ENCODE measurements at places on chromosomes 2 and 18.

DNA sequence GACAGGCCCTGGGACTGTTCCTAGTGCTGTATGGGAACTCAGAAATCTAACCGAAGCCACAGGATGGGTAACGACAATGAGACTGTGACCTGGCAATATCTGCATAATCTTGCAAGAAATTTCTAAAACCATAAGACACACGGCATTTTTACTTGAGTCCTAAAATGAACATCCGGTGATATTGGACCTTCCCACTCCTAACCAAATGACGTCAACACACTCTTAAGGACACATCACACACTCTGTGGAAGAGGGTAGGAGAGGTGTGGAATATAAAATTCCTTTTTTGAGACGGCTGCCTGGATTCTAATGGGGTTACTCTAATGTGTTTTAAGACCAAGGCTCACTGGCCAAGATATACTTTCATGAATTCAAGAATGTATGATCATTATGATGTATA is 195.9 kb downstream of the SLC8A1 start:
- no peak for DNase-seq

DNA sequence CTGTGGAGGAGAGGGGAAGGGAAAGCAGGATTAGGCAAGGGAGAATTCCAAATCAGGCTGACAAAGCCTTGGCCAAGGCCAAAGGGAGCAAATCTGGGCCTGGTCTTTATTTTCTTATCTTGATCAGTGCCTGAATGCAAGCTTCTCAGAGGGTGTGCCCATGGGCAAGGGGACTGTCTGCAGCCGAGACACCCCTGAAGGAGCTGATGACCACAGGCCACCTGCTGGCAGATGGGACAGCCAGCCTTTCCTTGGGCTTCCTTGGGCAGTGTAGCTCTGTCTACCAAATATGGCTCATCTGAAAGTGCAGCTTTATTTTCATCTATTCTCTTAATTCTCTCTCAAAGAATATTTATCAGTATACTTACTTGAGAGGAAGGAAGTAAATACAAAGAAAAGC is 117.0 kb downstream of the PKP4 start:
- DNase-seq, result no peak

- no peak for DNase-seq
Measured at GRCh38 chr2:88596141-88596830, 31.0 kb downstream of the EIF2AK3 start.

DNA sequence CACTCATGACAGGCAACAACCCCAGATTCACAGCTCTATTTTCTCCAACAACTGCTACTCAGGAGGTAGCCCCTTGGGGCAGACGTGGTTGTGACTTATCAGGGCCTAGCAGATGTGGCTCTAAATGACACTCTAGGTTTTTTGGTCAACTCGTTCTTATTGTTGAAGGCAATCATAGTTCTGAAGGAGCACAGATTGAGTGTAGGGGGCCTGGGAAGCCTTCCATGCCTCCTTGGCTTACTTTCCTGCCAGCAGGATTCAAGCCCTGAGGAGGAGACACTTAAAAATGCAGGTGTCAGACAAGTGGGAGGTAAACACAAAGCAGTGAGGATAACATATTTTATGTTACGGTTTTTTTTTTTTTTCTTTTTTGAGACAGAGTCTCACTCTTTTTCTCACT is 23.5 kb upstream of the SUCLG1 start:
- DNase-seq, result no peak

DNA sequence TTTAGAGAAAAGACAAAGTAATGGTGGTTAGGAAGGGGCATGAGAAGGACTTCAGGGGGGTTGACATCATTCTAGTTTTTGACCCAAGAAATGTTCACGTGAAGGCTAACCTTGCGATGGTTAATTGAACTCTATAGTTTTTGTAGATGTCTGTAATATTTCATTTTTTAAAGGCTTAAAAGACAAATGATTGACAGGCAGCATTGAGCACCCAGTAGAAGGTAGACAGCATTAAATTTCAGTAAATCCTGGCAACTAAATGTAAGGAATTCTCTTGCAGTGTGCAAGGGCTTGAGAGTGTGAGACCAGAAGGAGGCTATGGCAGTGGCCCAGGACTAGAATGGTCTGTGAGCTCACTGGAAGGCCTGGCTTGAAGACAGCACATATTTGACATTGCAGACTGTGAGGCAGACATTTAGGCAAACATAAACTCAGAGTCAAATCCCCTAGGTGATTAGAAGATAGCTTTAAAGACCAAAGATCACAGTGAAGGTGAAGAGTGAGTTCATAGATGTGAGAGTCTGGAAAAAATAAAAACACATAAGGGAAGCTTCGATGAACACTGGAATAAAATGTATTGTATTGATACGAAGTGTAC is 100.1 kb upstream of the MAP4K4 start:
- DNase-seq, result no peak

GRCh38 chr2:193549661-193550060 is 1354.9 kb upstream of the TMEFF2 start:
- peak; percentile 14 for DNase-seq

DNA sequence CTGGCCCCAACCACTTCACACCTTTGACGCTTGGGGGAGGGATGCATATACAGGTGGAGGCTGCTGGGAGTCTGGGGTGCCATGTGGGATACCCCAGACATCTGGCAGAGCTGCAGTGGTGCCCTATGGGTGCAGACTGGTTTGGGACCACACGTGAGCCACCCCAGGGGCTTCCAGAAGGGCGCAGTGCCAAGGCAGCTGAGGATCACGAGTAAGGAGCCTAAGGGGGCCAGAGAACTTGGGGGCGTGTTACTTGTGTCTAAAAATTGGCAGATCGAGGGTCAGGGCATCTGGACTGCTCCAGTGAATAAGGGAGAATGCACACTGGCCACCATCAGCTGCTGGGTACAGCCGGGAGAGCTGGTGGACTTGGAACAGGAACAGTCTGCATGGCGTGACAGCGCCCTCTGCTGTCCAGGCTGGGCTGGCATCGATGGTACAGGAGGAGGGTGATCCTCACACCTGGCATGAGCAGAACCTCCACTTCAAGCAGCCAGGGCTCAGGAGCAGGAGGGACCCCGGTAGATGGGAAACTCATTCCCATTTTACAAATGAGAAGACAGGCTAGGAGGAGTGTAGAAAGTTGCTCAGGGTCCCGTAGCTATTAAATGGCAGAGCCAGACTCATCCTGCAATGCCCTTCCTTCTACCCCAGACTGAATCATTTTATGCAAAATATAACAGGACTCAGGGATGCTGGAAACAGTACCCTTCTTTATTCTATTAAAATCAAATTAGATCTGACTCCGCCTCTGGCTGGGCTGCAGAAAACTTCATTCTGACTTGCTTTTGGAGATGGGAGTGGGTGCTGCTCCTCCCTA is 60.4 kb downstream of the ATOH8 start:
- DNase-seq, result peak; percentile 92

DNA sequence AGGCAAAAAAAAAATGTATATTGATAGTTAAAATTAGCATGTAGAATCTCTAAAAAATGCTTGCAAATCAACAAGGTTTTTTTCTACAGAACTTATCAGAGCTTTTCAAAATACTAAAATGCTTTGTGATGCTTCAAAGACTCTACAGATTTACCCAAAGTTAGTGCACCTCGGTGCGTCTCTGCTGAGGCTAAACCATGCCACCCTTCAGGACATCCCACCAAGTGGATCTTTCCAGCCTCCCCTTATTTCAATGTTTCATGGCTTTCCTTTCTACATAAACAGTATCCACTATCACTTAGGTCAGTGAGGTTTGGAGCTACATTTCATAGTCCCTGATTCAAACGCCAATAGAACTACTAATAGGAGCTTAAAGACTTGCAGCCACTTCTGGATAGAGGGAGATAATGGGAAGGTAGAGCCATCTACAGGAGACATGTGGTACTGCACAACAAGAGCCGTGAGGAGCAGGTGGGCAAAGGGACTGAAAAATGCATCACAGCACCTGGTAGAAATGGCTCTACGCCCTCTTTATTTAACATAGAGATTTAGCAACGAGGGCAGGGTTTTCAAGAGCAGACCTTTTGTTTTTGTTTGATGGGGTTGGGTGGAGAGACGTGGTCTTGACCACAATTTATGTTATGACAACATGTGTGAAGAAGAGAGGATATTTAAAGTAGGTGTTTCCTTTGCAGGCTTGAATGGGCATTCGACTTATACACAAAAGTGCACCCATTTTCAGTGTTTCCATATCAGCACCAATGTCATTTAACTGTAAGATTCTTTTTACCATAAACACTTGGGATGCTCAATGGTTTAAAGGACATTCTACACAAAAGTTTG is 56.1 kb upstream of the SLC35G4 start:
- peak; percentile 45 for DNase-seq

GRCh38 chr18:12928641-12929040 is 19.2 kb upstream of the SEH1L start:
- DNase-seq, result no peak

DNA sequence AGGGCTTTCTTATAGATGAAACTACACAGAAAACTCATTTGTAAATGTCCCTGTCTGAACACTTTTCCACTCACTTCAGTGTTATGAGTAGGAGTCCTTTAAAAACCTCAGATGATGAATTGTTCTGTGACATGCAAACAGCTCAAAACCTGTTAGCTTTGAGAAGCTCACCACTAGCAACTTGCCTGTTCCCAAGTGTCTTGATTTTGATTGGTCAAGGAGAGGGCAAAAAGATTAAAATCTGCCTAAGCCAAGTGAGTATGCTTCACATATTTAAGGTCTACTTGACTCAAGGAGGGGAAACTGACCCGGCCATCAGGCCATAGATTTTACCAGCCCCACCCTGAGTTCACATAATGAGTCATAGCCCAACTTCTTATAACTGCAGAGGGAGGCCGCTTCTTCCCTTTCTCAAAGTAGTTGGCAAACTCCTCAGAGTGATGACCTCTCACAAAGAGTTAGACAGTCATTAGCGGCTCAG is 45.2 kb upstream of the MEIS1 start:
- DNase-seq, result no peak

GRCh38 chr18:48296581-48296980 is 112.6 kb downstream of the ZBTB7C start:
- DNase-seq, result no peak

DNA sequence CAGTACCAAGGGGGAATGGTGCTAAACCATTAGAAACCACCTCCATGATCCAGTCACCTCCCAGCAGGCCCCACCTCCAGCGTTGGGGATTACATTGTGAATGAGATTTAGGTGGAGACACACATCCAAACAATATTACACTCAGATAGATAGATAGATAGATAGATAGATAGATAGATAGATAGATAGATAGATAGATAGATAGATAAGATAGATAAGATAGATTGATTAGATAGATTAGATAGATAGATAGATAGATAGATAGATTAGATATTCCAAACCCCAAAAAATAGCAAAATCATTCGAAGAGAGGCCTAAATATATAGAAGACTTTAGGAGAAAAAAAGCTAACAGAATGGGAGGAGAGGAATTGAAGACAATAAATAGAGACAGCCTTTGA is 42.8 kb upstream of the UBXN4 start:
- no peak for DNase-seq

- DNase-seq, result no peak
Measured at GRCh38 chr18:56836173-56836572, 185.0 kb downstream of the WDR7 start.

DNA sequence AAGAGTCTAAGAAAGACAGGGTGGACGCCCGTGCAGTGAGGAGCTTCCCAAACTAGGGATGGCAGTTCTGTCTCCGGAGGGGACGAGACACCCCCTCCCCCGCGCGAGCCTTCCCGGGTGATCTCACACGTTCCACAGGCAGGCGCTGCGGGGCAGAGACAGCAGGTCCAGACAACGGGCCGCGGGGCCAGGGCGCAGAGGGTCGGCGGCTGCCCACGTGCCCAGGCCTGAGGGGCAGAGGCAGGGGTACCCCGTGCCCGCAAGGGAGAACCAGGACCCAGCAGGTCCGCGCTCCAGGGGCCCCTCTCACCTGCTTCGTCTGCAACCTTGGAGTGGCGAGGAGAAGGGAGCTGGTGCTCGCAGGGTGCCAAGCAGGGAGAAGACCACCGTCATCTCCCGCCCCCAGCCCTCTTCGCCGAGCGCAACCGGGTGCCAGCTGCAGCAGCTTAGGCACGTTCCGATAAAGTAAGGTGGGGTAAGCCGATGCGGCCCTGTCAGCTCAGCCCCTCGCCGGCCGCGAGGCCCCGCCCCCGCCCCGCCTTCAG is at the start of gene GPR155:
GPR155 (minus strand) TSS at position 467 of the 545 bp plus-strand sequence. CDS start 5,073 bp downstream, outside the sequence.
- peak; percentile 56 for DNase-seq

DNA sequence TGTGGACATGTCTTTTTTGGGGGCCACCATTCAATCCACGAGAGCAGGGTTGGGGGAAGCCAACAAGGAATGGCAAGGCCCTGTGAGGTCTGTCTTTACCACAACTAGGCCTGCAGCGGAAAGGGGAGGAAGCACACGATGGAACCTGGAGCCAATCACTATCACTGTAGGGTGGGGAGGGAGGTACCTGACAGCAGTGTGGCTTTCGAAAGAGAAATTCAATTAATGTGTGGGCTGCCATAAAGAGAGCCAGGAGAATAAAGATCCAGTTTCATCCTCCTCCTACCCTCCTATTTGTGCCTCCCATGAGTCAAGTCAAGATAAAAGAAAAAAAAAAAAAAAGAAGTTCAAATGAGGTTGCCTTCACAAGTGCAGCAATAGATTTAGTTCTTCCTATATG is 18.9 kb upstream of the RBMS1 start:
- DNase-seq, result peak; percentile 20

- DNase-seq, result no peak
Measured at GRCh38 chr2:15472133-15472532, 89.0 kb downstream of the NBAS start.

- no peak for DNase-seq
Measured at GRCh38 chr2:48248251-48248933, 281.6 kb upstream of the STON1 start.

GRCh38 chr2:99569386-99569785 is 79.6 kb upstream of the REV1 start:
- DNase-seq, result no peak
